ENCODE measurements at places on chromosomes 7 and 10.

DNA sequence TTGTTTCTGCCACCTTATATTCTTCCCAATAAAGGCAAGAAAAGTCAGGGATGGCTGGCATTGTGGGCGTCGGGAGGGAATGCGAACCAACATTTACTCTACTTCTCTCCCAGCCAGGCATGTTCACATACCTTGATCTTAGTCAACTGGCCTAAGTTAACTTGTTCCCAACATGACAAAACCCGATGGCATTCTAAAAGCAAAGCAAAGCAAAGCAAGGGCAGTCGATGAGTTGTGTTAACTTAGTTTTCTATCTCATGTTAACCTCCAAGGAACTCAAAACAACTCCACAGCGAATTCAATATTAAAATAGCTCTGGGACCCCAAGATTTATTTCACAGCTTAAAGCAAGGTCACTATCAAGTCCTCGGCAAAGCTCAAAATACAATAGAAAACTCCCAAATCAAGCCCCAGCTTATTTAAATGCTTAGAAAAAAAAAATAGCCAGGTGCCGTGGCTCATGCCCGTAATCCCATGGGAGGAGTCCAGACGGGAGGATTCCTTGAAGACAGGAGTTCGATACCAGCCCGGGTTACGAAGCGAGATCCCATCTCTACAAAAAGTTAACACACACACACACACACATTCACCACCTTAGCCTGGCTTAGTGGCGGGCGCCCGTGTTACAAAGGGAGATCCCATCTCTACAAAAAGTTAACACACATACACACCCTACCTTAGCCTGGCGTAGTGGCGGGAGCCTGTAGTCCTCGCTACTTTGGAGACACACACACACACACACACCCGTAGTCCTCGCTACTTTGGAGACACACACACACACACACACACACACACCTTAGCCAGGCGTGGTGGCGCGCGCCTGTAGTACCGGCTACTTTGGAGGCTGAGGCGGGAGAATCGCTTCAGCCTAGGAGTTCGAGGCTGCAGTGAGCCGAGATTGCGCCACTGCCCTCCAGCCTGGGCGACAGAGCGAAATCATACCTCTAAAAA, 901 bp upstream of the CCNY start:
- DNase-seq = no peak

- no peak for DNase-seq
Observed at GRCh38 chr7:152881893-152882292, 122.3 kb downstream of the ACTR3B start.

DNA sequence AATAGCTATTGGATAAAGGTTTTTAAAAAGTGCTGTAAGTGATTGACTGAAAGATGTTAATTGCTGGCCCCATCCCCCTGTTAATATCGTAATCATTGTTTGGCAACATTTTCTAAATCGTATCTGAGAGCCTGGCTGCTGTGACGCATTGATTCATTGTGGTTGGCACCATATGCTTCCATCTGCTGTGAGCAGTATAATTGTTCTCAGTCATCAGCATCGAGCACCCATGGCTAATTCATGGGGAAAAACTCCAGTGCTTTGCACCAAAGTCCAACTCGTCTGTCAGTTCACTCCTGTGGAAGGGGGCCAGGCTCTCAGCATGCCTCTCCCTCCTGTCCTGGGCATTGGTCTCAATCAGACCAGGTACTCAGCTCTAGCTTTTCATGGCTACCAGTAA, 205.2 kb downstream of the STK31 start:
- no peak for DNase-seq

DNA sequence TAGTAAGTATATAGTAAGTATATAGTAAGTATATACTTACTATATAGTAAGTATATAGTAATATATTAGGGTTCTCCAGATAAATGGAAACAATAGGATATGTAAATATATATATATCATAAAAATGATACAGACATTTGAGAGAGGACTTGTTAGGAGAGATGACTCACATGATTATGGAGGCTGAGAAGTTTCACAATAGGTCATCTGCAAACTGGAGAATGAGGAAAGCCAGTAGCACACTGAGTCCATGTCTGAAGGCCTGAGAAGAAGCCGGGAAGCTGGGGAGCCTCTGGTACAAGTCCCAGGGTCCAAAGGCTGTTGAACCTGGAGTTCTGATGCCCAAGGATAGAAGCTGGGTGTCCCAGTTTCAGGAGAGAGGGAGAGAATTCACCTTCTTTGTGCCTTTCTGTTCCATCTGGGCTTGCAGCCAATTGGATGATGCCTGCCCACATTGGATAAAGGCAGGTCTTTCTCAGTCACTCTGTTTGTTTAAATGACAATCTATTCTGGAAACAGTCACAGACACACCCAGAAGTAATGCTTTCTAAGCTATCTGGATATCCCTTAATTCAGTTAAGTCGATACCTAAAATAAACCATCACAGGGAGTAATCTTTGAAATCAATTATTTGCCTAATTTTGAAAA, 205.5 kb upstream of the CDC14C start:
- DNase-seq = no peak

GRCh38 chr10:46170789-46171188, 116.0 kb upstream of the ANTXRL start:
- no peak for DNase-seq

- no peak for DNase-seq
Observed at GRCh38 chr10:84706875-84707274, 378.5 kb downstream of the CCSER2 start.

DNA sequence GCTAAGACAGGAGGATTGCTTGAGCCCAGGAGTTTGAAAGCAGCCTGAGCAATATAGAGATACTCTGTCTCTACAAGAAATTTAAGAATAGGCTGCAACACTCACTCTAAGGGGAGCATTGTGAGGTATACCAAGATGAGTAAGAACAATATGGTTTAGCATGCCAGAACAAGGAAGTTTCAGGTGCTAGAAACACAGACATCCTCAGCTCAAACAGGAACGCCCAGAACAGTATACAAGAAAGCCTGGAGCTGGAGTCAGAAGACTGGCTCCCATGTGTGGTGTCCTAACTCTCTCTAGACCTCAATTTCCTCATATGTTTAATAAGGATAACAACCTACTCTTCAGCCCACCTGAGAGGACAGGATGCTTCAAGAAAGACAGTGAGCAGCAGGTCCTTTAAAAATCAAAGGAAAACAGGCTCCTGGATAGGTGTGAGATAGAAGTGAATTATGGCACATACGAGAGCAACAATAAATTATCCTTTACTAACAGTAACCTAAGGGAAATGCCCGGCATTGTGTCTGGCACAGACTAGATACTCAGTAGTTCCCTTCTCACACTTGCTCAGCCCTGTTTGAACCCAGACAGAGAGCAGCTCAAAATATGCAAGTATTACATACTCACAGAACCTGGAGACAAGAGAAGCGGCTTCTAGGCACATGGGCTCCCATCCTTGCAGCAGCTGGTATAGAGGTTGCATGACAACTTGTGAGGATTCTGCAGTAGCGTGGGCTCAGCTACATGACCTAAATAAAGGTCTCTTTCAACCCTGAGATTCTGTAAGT, 45.4 kb downstream of the KAT6B start:
- DNase-seq = no peak

GRCh38 chr10:92574548-92575261, 812 bp upstream of the IDE start:
- no peak for DNase-seq

DNA sequence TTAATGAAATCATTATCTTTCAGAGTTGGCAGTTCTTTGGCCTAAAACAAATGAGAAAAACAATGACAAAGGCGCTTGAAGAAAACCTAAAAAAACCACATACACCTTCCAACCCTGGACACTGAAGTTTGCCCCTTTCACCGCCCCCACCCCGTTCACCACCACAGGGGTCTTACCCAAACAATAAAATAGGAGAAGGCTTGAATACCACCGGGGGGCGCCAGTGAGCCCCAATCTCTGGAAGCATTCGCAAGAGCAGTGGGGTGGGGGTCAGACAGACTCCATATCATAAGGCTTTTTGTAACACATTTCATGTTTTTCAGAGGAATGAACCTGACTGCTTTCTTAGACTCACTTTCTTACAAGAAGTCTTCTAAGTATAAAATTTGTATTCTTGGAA, 163.6 kb downstream of the PIP4K2A start:
- peak; percentile 69 for DNase-seq

DNA sequence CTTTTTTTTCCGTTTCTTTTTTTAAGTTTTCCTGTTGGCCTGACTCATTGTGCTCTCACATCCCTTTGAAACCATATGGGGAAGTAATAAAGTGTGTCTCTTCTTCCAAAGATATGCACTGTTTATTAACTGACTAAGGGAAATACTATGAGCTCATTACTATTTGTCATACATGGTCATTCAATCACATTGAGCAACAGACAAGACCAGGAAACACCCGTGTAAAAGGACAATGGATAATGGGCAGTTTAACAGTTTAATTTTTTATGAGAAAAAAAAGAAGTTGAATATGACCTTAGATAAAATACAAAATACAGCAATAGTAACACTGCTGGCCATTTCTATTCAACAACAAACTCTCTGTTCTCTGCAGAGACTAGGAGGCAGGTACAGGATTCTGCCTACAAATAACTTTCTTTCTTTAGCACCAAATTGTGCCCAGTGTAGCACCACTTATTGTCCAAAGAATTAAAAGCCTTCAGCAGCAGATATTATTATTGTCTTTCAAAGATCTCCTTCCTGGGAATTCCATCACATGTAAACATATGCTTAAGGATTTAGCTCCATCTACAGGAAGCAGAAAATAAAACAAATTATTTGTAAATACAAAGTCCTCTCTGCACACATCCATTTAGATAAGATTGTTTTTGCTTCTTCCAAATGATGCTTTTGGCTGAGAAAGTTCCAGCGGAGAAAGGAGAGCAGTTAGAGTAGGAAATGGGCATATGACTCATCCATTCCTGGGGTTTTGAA, 55.0 kb upstream of the AKR1E2 start:
- no peak for DNase-seq

DNA sequence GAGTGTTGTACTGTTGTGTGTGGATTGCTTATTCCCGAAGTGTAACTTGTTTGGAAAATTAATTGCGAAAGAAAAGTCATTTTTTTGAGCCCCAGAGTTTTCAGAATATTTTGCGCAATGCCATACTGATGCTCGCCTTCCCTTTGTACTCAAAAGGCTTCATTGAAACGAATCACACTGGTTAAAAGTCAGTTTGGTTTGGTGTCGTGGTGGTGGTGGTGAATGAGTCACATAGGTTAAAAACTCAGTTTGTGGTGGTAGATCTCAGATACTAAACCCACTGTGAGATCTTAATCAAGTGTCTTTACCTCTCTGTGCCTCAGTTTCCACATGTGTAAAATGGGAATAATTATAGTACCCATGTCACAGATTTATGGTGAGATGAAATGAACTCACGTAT, 61.1 kb upstream of the IL6 start:
- no peak for DNase-seq

DNA sequence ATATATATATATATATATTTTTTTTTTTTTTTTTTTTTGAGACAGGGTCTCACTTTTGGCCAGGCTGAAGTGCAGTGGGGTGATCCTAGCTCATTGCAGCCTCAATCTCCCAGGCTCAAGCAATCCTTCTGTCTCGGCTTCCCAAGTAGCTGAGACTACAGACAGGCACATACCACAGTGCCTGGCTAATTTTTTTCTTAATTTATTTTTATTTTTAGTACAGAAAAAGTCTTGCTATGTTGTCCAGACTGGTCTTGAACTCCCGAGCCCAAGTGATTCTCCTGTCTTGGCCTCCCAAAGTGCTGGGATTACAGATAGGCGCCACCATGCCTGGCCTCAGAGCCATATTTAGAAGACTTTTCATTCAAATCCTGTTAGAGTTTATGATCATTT, 79.6 kb downstream of the PRTFDC1 start:
- DNase-seq = no peak

GRCh38 chr10:35822316-35822715, 180.2 kb upstream of the FZD8 start:
- DNase-seq = no peak

GRCh38 chr10:14372606-14373005, 41.9 kb upstream of the FRMD4A start:
- DNase-seq = no peak

DNA sequence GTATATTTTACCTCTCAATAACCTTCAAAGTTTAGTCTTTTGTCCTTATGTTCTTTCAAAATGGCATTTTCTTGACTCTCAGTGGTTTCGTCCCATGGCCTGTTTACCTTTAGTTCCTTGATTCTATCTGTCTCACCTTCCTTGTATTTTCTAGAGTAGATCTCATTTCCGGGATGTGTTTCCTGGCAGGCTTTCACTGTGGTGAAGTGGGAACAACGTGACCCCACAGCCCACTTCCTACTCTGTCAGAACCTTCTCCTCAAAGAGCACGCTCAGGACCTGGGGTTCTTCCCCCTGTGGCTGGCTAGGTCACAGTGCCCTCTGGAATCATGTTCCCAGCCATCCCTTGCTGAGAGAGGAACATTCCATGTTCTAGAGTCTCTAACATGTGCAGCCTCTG, 129.9 kb upstream of the ZNF32 start:
- DNase-seq = no peak

- DNase-seq = no peak
Observed at GRCh38 chr10:116852246-116852645, 2.9 kb downstream of the ENO4 start.

DNA sequence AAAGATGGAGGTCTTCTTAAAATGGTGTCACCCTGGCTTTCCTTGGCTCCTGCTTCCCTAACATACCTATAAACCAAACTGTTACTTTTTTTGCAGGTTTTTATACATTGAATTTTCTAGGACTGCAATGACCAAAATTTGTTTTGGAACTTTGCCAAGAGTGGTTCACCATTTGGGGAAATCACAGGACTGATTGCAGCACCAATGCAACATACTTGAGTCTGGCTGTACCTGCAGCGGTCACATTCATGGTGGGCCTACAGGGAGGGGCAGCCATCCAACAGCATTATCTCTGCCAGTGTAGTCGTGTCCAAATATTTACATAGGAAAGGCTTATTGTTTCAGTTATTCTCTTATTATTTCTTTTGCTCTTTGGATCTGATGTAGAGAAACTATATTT, 69.0 kb downstream of the HACD1 start:
- DNase-seq = no peak

GRCh38 chr7:74443543-74444247, 10.0 kb upstream of the GTF2IRD1 start:
- DNase-seq = no peak

DNA sequence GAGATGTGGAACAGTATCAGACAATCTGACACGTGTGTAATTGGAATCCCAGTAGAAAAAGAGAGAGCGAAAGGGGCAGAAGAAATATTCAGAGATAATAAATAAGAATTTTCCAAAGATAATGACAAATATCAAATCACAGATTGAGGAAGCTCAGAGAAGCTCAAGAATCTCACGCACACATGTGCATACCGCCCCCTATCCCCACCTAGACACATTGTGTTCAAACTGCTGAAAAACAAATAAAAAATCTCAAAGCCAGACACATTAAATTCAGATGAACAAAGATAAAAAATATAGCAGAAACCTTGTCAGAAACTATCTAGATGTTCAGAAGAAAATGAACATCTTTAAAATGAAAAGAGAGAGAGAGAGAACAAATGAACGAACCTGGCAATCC, 17.2 kb downstream of the SFR1 start:
- no peak for DNase-seq

- no peak for DNase-seq
Observed at GRCh38 chr7:245574-246295, 44.2 kb upstream of the FOXL3 start.

- DNase-seq = no peak
Observed at GRCh38 chr10:130137090-130137448, 878 bp downstream of the GLRX3 start.

All from naive thymus-derived CD8-positive, alpha-beta T cell (primary cell).